ENCODE measurements at places on chromosomes 7 and 10. TPM values are rescaled to one million over a fixed set of nuclear protein-coding genes. Genes with fewer than 3 reads are reported as not detected.
A peak's percentile ranks its signal among the peaks of the same experiment; 100 is the strongest.

DNA sequence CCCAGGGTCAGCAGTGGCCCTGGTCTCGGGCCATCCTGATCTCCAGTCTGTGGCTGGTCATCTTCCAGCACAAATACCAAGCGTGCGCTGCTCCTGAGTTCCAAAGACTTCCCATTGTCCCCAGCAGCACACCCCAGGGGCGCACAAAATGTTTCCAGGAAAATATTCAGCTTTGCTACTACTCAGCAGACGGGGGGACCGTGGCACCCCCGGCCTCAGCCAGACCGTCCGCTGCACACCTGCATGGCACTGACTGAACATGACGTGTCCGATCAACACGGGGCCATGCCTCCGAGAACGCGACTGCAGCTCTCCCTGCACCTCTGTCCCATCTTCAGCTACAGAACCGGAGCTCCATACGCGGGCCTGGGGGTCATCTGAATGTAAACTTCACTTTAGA is 9.6 kb upstream of the INSIG1 start:
- no peak for DNase-seq

The KEL gene
- total RNA-seq: 0.45 TPM

The PMPCB gene
- total RNA-seq: 57.8 TPM

DNA sequence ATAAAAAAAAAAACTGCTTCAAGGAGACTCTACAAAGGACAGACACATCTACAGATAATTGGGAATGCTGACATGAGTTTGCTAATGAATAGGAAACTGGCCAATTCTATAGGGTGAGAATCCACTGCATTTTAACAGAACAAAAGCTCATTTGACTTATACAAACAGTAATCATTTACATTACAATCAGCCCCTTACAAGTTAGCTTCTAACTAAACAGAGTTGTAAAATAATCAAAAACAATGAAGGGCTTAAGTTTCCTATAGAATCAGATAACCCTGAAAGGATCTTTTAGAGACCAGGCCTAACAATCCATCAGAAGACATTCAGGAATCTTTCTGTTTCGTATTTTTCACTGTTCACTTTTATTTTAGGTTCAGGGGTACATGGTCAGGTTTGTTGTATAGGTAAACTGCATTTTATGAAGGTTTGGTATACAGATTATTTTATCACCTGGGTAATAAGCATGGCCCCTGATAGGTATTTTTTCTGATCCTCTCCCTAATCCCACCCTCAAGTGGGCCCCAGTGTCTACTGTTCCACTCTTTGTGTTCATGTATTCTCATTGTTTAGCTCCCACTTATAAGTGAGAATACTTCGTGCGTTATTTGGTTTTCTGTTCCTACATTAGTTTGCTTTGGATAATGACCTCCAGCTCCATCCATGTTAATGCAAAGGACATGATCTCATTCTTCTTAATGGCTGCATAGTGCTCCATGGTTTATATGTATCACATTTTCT is 131.3 kb upstream of the NOBOX start:
- DNase-seq: no peak

The STK31 gene
- total RNA-seq: 1.0 TPM

DNA sequence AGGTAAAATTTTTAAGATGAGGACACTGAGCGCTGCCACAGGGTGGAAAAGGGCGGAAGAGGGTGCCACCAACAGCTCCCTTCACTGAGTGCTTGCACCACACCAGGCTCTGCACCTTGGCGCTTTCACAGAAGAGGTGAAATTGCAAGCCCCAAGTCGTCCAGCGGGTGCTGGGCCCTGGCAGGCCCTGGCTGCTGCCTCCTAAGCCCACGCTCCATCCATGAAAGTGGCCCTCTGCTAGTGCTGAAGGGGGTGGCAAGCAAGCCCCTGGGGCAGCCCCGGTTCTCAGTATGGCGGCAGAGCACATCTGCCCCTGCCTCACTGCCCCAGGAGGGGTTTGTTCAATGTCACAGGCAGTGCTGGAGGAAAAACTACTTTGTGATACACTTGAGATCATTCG is 95.1 kb downstream of the SLIT1 start:
- DNase-seq: no peak

The PRKG1 gene
- total RNA-seq: 46.8 TPM

- DNase-seq: no peak
These were observed 529.0 kb downstream of the TYW1 start for GRCh38 chr7:67525588-67525987.

DNA sequence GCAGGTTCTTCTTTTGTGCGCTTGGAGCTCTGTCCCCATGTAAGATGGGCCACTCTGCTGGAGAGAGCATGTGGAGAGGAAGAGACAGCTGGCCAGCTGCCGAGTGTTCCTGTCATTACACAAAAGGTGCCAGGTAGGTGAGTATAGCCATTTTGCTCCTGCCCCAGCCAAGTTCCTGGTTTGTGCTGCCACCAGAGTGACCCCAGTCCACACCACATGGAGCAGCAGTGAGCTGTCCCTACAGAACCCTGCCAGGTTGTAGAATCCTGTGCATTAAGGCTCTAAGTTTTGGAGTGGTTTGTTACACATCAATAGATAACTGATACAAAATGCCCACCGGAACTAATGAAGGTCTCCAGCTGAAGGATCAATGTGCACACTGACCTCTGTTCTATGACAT is 84.6 kb upstream of the GHITM start:
- DNase-seq: no peak

DNA sequence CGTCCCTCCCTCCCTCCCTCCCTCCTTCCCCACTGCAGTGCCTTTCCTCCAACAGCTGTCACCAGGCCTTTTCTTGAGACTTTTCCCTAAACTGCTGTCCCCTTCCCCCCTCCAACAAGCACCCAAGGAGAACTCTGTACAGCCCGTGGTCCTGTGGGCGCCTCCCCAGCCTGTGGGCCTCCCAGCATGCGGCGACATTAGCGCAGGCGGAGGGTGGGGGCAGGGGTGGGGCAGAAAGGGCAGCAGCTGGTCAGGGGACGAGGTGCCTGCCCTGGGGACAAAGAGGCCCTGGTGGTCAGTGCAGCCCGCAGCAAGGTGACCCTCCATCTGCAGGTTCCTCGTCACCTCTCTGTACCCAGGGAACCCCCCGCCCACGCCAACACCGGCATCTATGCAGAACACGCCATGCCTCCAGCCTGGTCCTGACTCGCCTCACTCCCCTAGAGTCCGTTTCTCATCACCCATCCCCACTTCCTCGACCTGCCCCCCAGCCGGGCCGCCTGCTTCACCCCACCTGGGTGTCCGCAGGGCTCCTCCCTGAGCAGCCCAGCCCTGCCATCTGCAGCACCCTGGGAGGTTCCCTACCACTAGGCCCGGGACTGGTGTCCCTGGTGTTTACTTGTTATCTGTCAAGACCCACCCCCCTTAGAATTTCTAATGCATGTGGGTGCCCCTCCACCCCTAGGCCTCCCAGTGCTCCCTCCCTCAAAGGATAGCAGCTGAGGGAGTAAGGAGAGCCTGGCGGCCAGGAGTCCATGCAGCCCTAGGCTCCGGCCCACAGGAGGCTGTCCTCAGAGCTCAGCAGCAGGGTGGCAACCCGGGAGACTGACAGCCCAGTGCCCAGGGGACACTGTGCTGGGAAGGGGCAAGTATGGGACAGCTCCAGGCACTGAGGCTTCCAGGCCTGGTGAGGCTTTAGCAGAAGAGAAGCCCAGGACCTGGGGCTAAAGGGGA is 147.8 kb downstream of the ARHGAP22 start:
- DNase-seq: no peak

DNA sequence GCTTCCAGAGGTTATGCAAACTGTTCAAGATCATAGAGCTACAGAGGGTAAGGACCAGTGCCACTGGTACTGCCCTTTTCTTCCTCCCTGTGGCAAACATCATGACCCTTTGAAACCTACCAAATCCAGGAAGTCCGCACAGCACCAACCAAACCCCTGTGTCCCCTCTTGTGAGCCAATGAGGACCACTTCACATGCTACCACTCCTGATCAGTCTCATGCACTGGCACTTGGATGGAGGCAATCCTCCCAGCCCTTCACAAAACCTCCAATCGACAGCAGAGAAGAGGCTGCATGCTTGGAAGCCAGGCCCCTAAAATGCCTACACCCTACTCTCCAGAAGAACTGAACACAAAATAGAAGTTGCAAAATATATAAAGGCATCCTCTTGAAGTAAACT is 248.0 kb downstream of the TNS3 start:
- DNase-seq: no peak

GRCh38 chr7:2000746-2001321 is 231.9 kb downstream of the MAD1L1 start:
- no peak for DNase-seq

DNA sequence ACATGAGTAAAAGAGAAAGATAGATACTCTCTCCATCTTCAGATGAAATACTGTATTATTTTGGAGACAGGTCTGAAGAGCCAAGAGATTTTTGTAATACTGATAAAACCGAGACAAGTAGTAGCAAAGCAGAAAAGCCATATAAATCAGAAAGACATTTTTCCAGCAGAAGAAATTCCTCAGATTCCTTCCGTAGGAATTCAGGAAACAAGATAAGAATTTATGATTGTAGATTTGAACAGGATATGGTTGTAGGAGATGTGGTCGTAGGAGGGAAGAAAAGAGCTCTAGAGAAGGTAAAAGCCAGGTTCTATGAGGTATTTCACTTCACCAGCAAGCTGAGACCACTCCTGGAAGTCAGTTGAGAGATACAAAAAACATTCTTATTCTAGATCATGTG is 17.6 kb upstream of the AASS start:
- no peak for DNase-seq

The ITIH5 gene
- 21.6 TPM for total RNA-seq

The GPR158 gene
- total RNA-seq: 1.0 TPM

- no peak for DNase-seq
These were observed 165.3 kb downstream of the TRIL start for GRCh38 chr7:28792858-28793257.

GRCh38 chr10:128007971-128008370 is 101.1 kb downstream of the PTPRE start:
- DNase-seq: no peak

DNA sequence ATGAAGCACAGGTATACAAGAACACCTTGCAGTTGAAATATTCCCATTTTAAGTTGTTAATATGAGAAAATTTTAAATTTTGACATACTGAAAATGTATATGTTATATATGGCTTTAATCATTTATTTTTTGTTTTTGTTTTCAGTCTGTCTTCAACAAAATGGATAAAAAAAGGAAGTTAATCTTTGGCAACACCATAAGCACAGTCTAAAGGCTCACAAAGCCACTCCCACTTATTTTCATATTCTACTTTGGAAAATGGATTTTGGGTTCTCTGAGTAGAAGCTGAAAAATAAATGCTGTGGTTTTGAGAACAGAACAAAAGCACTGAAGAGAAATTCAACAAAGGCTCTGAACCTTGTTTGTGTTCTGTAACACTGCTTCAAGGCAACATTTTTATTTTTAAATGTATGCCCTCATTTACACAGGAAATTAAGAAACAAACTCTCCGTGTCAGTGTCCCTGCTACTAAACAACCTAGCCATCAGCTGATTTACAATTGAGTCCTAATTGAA is 81.3 kb upstream of the LRRN3 start:
- no peak for DNase-seq

The PKD2L1 gene
- total RNA-seq: not detected

The EN2 gene
- total RNA-seq: not detected

DNA sequence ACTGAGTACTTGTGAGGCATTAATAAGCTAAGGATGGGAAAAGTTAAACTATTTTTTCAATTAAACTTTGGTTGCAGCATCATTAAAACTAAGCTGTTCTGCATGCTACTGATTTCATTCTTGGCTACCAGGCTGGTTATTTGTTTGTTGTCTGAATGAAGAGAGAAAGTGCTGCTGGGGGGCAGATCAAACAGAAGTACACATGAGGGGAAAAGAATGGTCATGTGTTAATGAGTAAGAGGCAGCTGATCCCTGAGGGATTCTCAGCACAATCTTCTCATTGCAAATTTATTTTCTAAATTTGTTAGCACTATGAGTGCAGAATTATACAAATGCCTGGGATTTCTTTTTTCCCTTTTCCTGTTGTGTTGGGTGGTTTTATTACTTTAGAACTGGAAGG is 213.2 kb upstream of the HPS1 start:
- DNase-seq: no peak

DNA sequence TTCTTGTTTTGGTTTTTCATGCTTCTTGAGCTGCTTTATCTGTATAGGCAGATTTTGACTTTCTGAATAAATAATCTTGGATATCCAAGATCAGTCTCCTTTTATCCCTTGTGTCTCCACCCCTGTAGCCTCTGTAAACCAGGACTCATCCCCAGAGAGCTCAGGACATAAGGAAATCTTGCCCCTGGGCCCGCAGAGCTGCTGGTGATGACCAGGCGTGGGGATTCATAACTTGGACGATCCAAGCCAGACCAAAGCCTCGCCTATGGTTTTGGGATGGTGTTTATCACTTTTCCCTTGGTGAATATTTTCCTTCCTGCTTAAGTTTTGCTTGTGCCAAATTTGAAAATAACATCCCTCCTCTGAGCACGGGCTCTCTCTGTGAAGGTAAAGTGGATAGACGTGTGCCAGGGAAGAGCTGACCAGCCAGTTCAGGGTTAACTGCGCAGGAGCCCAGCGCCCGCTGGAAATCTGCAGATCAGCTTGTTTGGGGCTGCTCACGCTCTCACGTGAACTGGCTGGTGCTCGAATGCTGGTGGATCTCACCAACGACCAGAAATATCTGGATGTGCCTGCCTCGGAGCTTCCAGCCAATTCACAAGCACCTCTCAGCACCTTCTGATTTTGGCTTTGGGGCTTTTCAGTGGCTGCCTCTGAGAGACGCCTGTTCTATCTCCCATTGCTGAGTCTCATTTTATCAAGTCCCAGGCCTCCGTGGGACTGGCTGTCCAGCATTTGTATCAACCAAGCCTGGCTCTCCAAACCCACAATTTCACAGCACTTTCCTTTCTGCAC is 132.1 kb upstream of the BTBD16 start:
- DNase-seq: peak; percentile 93

GRCh38 chr7:132116369-132116768 is 459.9 kb downstream of the PLXNA4 start:
- no peak for DNase-seq

The RPEL1 gene
- not detected for total RNA-seq

DNA sequence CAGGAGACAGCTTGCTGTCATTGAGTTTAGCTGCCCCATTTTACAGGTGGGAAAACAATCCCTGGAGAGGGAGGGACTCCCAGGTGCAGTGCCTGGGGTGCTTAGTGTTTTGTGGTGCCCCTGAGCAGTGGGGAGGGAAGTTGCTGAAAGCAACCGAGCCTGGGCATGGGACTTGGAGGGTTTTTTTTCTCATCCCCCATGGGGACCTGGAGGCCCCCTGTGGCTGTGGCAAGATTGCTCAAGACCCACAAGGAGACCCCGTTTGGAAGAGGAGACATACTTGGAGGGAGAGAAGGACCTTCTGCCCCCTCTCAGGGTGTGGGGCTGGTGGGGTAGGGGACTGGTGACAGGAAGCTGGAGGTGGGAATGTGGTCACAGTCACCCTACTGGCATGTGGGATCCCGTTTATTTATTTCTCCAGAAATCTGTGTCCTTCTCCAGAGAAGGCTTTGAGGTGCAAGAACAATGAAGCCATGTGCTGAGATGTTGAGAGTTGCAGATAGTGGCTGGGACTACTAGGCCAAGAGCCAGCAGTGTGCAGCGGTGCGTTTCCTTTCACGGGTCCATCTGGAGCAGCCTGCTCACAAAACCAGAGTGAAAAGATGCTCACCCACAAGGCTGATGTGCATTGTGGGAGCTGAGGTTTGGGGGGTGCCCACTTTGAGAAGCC is 21.5 kb downstream of the ZMIZ1 start:
- peak; percentile 76 for DNase-seq
